ENCODE measurements at places on chromosomes 12 and 14.

DNA sequence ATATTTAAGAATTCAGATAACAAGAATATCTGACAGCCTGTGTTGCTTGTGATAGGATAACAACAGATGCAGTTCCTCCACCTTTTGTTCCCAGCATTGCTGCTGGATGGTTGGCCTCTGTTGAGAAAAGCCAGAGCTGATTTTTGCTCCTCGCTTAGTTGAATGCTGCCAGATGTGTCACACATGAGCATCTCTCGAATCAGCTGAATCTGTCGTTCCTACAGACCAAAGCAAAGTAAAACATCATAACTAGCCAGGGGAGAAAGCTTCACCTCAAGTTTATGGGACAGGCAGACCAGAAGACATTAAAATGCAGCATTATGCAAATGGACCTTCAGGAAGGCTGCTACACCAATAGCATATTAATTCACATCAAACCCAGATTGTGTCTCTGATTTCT lies 20.1 kb downstream of the RACGAP1 start:
- no peak for DNase-seq

- peak; percentile 77 for DNase-seq
These were observed 43.5 kb downstream of the SYNE2 start for GRCh38 chr14:63896278-63896720.

- DNase-seq, result no peak
These were observed 93.6 kb downstream of the KCNK10 start for GRCh38 chr14:88229428-88229827.

- no peak for DNase-seq
These were observed 318.2 kb downstream of the BCL11B start for GRCh38 chr14:98953551-98954348.

- no peak for DNase-seq
These were observed 28.8 kb downstream of the P2RX4 start for GRCh38 chr12:121238604-121239350.

GRCh38 chr14:61568572-61569011 lies 126.7 kb upstream of the HIF1A start:
- DNase-seq, result no peak

GRCh38 chr12:56987551-56988053 lies 18.7 kb downstream of the ZBTB39 start:
- no peak for DNase-seq

Data from kidney epithelial cell (primary cell).